ENCODE measurements at places on chromosomes 11 and 22.

- no peaks in the 10 kb centered on the region for H3K36me3 ChIP-seq
- H3K27ac ChIP-seq, result no peak overlapping the region
- no peaks in the 10 kb centered on the region for H3K27me3 ChIP-seq
- H3K4me3 ChIP-seq, result no peak overlapping the region
- no peaks in the 10 kb centered on the region for H3K4me1 ChIP-seq
These were observed 33.3 kb downstream of the CCT8L2 start for GRCh38 chr22:16559056-16559955.

- no peak overlapping the region for H3K27ac ChIP-seq
- H3K4me3 ChIP-seq, result no peak overlapping the region
- H3K4me1 ChIP-seq, result peaks cover 2% of the 10 kb centered on the region
- H3K27me3 ChIP-seq, result no peaks in the 10 kb centered on the region
- H3K36me3 ChIP-seq, result no peaks in the 10 kb centered on the region
These were observed 161.8 kb downstream of the KIRREL3 start for GRCh38 chr11:126838779-126839178.

GRCh38 chr22:27695925-27696324 is 105.6 kb downstream of the MN1 start:
- no peak overlapping the region for H3K27ac ChIP-seq
- DNase-seq, result no peak
- H3K4me3 ChIP-seq, result no peak overlapping the region
- no peaks in the 10 kb centered on the region for H3K27me3 ChIP-seq

- no peaks in the 10 kb centered on the region for H3K4me1 ChIP-seq
- no peaks in the 10 kb centered on the region for H3K27me3 ChIP-seq
- no peak for DNase-seq
- no peaks in the 10 kb centered on the region for H3K36me3 ChIP-seq
These were observed 38.9 kb downstream of the OR10A6 start for GRCh38 chr11:7892059-7892699.

DNA sequence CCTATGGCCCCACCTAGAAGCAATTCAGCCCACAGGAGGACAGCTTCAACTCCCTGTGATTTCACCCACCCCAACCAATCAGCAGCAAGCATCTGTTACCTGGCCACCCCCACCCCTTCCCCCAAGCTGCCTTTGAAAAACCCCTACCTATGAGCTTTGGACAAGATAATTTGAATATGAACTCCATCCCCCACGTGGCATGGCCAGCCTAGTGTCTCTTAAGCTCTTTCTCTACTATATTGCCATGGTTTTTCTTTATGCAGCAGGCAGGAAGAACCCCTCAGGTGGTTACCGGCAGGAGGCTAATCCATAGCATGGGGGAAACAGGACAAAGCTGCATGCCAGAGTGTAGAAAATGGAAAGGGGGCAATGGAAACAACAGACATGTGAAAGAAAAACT is 29.0 kb downstream of the CTSC start:
- DNase-seq, result no peak
- H3K36me3 ChIP-seq, result peaks cover 8% of the 10 kb centered on the region
- no peak overlapping the region for H3K27ac ChIP-seq
- H3K27me3 ChIP-seq, result no peaks in the 10 kb centered on the region

DNA sequence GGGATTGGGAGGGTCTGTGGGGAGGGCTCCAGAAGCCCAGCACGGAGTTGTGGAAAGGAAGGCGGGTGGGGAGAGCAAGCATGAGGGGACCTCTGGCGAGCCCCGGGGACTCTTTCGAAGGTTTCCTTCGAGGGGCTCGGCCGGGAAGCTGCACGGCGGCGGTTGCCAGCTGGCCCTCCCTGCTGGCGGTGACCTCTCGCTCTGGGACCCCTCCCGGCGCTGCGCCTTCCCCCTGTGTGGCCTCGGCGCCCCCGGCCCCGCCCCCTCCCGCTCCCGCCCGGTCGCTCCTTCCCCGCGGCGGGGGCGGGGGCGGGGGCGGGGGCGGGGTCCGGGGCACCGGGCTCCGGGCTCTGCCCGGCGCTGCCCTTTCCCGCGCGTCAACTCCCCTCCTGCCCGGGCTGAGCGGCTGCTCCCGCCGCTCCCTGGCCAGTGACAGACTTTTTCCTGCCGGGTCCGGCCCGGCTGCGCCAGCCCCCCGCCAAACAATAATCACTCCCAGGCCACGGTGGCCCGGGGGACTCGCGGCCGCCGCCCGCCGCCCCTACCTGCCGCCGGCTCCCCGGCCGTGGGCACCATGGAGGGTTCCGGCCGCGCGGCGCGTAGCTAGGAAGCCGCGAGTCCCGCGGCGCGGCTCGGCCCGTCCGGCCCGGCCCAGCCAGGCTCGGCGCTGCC is 941 bp downstream of the CLCF1 start:
- H3K4me1 ChIP-seq, result peaks cover 38% of the 10 kb centered on the region
- peak overlapping the region; percentile 73 for H3K27ac ChIP-seq
- DNase-seq, result no peak
- H3K36me3 ChIP-seq, result no peaks in the 10 kb centered on the region
- no peaks in the 10 kb centered on the region for H3K27me3 ChIP-seq
- H3K4me3 ChIP-seq, result peak overlapping the region; percentile 81

DNA sequence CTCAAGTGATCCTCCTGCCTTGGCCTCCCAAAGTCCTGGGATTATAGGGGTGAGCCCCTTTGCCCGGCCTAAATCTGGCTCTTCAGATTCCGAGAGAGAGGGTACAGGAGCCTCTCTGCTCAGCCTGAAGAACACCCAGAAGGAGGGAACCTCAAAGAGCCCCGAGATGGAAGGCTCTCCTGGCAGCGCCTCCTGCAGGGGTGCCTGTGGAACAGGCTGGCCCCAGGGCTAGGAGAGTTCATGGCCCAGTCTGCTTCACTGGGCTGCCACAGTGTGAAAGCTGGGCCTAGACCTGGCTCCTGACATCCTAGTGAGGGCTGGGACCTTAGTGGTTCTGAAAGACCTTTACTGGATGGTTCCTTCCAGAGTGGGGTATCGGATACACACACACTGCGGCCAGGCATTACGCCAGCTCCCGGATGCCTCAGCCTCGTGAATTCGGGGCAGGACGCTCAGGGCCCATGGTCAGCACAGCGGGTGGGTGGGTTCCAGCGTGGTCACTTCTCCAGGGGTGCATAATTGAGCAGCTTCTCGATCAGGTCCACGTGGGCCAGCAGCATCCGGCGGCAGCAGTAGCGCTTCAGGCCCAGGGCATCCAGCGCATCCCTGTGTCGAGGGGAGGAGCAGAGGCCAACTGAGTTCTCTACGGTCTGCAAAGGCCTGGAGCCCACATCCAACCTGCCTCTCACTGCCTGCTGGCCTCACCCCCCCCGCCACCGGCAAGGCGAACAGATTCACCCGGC is 2.3 kb downstream of the POLR2L start:
- no peak overlapping the region for H3K4me3 ChIP-seq
- no peak overlapping the region for H3K27ac ChIP-seq
- DNase-seq, result no peak
- H3K27me3 ChIP-seq, result no peaks in the 10 kb centered on the region
- H3K36me3 ChIP-seq, result peaks cover 58% of the 10 kb centered on the region

Measured in neuronal stem cell (in vitro differentiated cells).